Kidney (tissue), 22 donors: ENCODE measurements at places on chromosomes 4 and X. TPM values are rescaled to one million over a fixed set of nuclear protein-coding genes. Genes with fewer than 3 reads are reported as not detected.

Gene GYG2
- total RNA-seq = 2.2 TPM

GRCh38 chr4:186726426-186727168 is 2.9 kb upstream of the FAT1 start:
- H3K27me3 ChIP-seq = no peaks in the 10 kb centered on the region
- peak overlapping the region; percentile 90 for H3K27ac ChIP-seq
- peak; percentile 92 for DNase-seq
- peak overlapping the region; percentile 77 for H3K4me3 ChIP-seq
- H3K4me1 ChIP-seq = no peaks in the 10 kb centered on the region

DNA sequence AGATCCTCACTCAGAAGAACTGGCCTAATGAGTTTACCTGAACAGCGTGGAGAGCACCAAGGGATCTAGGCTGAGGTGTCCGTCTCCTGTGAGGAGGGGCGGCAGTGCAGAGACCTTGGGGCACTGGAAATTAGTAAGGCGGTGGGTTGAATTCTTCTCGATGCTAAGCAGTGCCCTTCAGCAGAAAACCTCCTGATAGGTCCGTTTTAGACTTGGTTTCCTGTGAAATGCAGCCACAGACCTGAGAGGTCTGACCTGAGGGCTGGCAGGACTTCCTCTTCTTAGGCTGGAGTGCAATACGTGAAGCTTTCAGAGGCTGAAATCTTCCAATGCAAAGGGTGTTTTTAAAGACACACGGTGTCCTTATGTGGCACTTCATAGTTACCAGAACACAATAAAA is at the start of gene CLNK:
CLNK (minus strand) TSS at position 138 of the 400 bp plus-strand sequence. CDS start 16,899 bp downstream, outside the sequence.
- H3K27me3 ChIP-seq = no peaks in the 10 kb centered on the region
- DNase-seq = no peak
- no peaks in the 10 kb centered on the region for H3K4me1 ChIP-seq
- H3K36me3 ChIP-seq = no peaks in the 10 kb centered on the region
- H3K27ac ChIP-seq = no peak within 1 kb of the TSS

- DNase-seq = no peak
- H3K36me3 ChIP-seq = no peaks in the 10 kb centered on the region
- no peak overlapping the region for H3K27ac ChIP-seq
- H3K4me3 ChIP-seq = no peak overlapping the region
- H3K27me3 ChIP-seq = no peaks in the 10 kb centered on the region
Measured at GRCh38 chrX:108914791-108915190, 178.4 kb upstream of the IRS4 start.

Gene BEX2
- 34.7 TPM for total RNA-seq

GRCh38 chr4:147594107-147594506 is 23.1 kb upstream of the TMEM184C start:
- DNase-seq = no peak
- no peak overlapping the region for H3K27ac ChIP-seq
- H3K36me3 ChIP-seq = no peaks in the 10 kb centered on the region
- H3K4me1 ChIP-seq = peaks cover 4% of the 10 kb centered on the region
- no peak overlapping the region for H3K4me3 ChIP-seq

DNA sequence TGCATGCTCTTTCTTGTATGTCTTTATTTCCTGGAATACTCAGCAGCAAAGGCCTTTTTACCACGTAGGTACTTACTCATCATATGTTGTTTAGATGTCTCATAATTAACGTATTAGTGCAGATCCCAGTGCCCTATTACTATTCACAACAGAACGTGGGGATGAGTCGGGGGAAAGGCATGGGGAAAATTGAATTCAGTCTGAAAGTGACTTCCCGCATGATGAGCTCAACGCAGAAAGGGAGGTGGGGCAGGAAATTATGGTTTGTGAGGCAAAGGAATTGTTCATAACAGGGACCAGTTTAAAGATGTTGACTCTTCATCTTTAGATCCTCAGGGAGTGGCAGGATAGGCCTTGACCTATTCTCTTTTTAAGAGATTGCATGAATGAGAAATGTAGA is 2.0 kb upstream of the TMPRSS11D start:
- no peaks in the 10 kb centered on the region for H3K36me3 ChIP-seq
- no peaks in the 10 kb centered on the region for H3K4me1 ChIP-seq
- no peaks in the 10 kb centered on the region for H3K27me3 ChIP-seq
- no peak for DNase-seq
- no peak overlapping the region for H3K27ac ChIP-seq
- H3K4me3 ChIP-seq = no peak overlapping the region

DNA sequence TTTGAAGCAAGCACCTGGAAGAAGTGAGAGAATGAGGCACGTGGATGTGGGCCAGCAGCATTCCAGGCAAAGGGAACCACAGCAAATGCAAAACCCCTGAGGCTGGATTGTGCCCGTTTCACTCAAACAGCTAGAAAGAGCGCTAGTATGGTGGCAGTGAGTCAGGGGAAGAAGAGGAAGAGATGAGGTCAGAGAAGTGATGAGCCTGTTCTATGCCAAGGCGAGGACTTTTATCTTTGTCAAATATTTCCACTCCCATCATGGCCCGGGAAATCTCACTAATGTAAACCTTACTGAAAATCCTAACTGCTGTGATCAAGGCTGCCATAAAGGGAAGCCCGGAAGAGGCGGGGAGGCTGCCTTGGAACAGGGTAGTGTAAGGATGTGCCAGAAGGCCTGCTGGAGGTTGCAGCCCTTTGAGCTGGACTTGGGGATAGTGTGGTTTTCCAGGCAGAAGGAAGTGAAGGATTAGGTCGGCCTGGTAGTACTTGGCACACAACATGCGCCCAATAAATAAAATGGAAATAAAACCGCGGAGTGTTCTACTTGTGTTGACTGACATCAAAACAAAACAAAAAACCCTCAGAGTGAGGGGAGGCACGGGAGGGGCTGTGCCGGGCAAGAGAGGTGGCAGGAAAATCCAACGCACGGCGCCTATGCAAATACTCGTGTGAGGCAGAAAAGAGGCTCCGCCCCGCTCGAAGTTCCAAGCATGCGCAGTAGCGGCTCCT is 1.2 kb upstream of the CDK16 start:
- peak overlapping the region; percentile 40 for H3K4me3 ChIP-seq
- H3K27me3 ChIP-seq = peaks cover 4% of the 10 kb centered on the region
- peaks cover 23% of the 10 kb centered on the region for H3K36me3 ChIP-seq
- H3K4me1 ChIP-seq = peaks cover 23% of the 10 kb centered on the region

DNA sequence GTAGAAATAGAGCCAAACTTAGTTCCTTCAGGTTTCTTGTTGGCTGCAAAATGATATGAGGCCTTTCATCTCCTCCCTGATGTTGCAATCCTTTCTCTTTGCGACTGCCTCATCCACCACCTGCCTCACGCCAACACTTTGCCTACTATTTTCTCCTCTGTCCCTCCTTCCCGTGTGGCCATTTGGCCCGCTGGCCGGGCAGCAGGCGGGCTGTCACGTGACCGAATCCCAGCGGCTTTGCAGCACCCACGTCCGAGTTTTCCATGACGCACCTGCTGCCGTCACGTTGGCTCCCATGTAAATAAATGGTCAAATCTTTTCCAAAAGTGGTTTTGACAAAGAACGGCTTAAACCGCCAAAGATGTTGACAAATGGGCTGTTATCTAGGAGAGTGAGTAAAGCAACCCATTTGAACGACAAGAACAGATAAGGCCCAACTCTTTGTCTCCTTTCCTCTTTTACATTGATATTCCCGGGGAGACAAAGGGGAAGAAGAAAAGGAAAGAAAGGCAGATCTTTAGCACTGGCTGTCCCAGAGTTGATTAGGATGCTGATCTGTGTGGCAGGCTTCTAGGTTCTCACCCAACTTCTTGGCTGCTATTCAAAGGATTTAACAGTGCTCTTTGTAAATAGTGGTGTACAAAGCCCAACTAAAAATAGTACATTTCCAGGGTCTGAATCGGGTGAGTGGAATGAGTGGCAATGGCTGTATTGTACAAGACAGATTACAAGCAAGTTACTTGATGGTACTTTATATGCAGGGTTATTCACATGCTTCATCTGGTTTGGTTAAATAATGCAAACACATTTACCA is 174.2 kb upstream of the JADE1 start:
- H3K4me3 ChIP-seq = no peak overlapping the region
- H3K4me1 ChIP-seq = no peaks in the 10 kb centered on the region
- H3K36me3 ChIP-seq = no peaks in the 10 kb centered on the region
- H3K27me3 ChIP-seq = no peaks in the 10 kb centered on the region
- DNase-seq = no peak

Gene MAOA
- total RNA-seq = 227 TPM

DNA sequence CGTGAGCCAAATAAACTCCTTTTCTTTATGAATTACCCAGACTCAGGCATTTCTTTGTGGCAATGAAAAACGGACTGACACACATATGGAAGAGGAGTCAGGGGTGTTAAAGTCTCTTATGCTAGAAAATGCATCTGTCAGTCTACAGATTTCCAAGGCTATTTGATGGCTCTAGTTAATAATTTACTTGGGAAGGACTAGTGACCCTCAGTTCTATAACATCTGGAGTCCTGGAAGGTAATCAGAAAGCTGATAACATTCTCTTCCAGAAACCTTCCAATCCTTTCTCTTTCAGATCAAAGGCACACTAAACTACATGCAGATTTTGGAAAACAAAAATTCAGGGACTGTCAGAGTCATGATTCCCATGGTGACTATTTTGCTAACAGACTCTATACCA is 142.0 kb upstream of the TEX13D start:
- no peaks in the 10 kb centered on the region for H3K36me3 ChIP-seq
- no peaks in the 10 kb centered on the region for H3K27me3 ChIP-seq
- no peak overlapping the region for H3K27ac ChIP-seq
- no peak overlapping the region for H3K4me3 ChIP-seq
- no peaks in the 10 kb centered on the region for H3K4me1 ChIP-seq

GRCh38 chr4:43867908-43868307 is 580.7 kb downstream of the KCTD8 start:
- no peak overlapping the region for H3K4me3 ChIP-seq
- no peak for DNase-seq
- H3K27ac ChIP-seq = no peak overlapping the region
- no peaks in the 10 kb centered on the region for H3K4me1 ChIP-seq
- no peaks in the 10 kb centered on the region for H3K27me3 ChIP-seq
